NCI-H187 (cell line): ENCODE measurements at places on chromosomes 5 and 9.

- no peak for DNase-seq
These were observed 3.3 kb downstream of the TLX3 start for GRCh38 chr5:171312129-171312974.

- DNase-seq = no peak
These were observed 50.9 kb downstream of the EXD3 start for GRCh38 chr9:137371946-137372651.

DNA sequence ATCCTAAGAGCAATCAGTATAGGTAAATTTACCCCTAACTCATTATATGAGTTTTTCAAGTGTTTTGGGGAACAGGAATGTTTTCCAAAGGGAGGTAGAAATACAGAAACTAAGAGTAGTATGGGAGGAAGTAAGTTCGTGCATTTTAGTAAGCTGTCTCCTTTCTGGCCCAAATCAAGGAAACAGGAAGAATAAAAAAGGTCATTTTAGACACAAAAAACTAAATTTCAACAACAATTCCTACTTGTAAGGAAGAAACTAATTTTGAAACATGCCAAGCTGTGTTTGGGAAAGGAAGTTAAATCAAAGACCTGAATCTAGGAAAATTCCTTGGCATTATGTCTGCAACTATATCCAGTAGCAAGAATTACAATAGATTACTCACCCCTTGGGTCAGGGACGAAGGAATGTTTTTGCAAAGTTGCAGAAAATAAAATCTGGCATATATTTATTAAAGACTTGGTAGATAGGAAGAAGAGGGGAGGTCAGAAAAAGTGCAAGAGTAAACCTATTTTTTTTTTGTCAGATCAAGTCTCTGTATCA lies 6.5 kb upstream of the RPS6 start:
- no peak for DNase-seq

DNA sequence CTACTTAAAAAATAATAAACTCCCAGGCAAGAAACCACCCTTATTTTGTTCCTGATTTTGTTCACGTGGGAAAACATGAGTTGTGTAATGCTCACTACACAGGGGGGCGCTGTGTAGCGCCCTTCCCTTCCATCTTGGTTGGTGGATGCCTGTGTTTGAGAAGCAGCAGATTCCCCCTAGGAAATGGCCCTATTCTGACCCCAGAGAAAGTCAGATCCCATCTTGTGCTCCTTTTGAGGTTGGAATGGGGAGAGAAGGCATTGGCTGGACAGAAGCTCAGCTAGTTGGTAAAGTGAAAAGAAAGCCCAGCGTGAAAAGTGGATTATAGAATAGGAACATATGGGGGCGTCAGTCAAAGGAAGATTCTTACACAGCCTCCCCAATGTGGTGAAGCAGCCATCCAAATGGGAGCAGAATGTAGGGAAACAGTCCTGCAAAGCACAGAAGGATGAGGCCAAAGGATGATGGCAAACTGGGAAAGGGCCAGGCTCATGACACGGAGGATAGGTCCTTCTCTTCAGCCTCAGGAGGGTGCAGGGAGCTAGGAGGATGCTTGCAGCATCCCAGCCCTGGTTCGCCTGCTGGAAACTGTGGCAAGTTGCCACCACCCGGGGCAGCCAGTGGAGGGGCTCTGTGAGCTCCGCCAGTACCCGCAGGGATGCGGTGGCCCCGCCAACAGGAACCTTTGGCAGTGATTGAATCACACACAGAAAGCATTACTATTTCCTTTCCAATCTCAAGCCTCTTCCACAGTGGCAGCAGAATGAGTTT lies 314.2 kb upstream of the DAP start:
- DNase-seq = no peak

GRCh38 chr9:123228967-123229366 lies 39.4 kb downstream of the STRBP start:
- DNase-seq = no peak

DNA sequence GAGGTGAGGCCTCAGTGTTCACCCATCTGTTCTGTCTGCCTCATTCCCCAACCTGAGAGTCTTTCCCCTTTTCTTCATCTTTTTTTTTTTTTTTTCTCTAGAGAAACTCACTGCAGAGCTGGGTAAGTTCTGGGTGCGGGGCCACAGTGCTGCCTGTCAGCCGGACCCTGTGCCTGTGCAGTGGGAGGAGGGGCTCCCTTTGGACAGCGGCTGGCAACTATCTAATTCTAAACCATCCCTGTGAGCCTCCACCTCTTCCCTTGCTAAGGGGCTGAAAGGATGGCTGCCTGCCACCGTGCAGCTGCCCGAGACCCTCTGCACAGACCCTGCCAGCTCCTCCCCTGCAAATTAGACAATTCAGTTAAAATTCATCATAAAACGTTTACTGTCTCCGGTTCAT lies 14.1 kb downstream of the BTNL9 start:
- no peak for DNase-seq

DNA sequence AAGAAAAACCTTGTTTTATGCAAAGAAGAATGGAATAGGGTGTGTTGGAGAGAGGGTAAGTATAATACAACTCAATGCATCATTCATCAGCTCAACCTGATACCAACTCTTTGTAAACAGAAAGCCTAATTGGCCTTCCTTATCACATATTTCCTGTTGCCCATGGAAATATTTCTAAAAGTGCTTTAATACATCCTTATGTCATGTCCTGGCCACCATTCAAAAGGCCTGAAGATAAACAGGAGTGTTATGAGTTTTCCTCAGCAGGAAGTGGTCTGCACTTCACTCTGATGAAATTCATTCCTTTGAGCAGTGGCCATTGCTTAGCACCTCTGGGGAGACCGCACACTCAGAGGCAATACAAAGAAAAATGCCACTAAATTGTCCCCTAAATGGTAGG lies 511.2 kb downstream of the SEMA5A start:
- DNase-seq = no peak

DNA sequence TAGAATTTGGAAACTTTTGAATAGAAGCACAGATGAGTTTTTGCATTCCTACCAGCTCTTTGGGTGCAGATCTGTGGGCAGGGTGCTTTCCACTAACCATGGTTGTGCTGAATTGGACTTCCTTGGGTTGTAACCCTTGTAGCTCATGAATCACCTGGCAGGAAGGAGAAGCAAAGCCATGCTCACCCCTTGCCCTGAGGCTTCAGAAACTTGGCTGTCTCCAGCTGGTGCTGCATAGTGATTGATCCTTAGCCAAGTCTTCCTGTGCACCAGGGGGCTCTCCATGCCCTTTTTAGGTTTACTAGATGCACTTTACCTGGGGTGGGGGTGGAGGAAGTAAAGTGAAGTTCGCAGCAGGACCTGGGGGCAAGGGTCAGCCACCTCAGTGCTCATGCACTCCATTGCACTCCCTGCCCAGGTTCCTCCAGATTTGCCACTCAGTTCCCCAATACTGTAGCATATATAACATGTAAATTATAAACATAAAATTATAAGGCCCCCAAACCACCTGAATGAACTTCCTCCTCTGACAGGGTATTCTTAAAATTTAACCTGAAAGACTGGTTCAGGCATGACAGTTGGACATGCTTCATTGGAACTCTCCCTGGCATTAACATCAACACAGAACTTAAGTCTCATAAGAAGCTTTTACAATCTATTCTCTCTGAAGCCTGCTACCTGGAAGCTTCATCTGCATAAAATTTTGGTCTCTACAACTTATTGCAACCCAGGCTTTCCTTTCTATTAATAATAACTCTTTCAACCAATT lies 25.8 kb upstream of the IFNA14 start:
- DNase-seq = no peak

DNA sequence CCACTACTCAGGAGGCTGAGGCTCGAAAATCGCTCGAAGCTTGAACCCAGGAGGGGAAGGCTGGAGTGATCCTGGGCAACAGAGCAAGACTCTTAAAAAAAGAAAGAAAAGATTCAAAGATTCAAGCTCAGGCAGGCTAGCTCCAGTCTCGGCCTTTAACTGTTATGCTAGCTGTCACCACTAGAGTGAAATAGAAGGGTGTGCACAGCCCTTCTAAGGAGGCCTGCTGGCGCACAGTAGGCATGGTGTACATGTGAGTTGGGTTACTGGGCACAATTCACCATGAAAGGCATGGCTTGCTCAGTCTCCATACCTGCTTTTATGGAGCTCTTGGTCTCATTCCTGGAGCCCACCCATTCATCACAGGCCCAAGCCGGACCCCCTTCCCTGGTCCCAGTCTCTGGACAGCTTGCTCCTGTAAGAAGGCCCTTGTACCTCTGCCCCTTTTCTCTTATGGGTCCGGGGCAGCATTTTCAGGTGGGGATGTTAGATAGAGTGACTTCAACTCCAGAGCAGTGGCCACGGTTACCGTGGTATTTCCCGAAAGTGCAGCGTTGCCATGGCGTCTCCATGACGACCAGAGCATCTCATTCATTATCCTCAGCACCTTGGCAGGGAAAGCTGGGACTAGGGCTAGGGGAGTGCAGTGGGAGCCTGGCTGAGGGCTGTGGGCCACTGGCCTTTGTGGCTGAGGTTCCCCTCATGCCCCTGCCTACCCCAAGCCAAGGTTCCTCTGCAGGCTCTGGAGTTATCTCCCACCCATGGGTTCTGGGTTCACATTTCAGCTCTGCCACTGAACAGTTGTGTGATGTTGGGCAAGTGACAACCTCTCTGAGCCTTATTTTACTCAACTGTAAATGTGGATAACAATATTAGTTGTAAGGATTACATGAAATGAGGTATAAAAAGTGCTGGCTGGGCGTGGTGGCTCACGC lies 5.7 kb downstream of the NDST1 start:
- DNase-seq = no peak

- DNase-seq = no peak
These were observed 15.7 kb downstream of the LVRN start for GRCh38 chr5:115977988-115978387.

DNA sequence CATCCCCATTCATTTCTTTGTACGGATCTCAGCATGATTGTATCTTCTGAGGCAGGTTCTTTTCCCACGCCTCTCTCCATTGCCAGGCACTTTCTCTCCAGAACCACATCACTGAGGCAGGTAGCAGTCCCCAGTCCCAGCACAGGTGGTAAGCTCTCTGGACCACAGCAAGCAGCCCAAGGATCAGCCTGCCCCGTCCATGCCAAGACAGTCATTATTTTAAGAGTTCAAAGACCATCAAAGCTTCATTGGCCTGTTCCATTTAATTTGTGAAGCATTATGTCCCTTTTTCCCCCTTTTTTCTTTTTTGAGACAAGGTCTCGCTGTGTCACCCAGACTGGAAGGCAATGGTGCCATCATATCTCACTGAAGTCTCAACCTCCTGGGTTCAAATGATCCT lies 171.7 kb downstream of the AUH start:
- DNase-seq = no peak

- DNase-seq = no peak
These were observed 1666.1 kb upstream of the WWC1 start for GRCh38 chr5:166625210-166625865.

DNA sequence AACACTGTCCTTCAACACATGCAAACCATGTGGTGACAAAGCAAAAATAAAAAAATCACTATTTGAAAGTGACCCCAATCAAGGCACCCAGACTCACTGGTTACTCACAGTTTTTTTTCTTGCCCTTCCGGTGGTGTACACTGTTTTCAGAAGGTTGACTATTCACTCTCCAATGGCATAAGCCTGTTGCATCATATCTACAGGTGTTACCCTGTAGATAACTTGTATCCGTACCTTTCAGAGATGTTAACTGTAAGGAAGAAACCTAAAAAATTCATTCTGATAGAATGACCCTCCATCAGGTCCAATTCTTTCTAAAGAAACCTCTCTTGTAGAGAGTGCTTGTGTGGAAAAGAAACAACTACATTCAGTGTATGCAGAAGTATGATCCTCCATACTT lies 193.6 kb upstream of the RASA1 start:
- DNase-seq = no peak

DNA sequence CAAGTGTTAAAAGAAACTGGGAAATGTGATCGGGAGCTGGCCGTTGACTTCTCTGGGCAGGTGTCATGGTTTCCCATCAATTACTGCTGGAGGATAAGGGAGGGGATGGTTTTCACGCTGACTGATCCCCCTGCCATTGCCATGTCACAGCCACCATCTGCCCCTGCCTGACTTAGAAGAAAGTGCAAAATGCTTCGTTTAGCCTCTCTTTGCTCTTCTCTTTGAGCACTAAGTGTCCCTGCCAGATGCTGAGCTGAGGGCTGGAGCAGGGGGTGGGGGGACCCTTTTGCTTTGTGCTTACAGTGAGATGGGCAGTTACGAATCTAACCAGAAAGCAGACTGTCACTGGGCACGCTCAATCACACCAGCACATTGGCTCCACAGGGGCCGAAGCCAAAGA lies 138.4 kb upstream of the ALDH1B1 start:
- DNase-seq = no peak

DNA sequence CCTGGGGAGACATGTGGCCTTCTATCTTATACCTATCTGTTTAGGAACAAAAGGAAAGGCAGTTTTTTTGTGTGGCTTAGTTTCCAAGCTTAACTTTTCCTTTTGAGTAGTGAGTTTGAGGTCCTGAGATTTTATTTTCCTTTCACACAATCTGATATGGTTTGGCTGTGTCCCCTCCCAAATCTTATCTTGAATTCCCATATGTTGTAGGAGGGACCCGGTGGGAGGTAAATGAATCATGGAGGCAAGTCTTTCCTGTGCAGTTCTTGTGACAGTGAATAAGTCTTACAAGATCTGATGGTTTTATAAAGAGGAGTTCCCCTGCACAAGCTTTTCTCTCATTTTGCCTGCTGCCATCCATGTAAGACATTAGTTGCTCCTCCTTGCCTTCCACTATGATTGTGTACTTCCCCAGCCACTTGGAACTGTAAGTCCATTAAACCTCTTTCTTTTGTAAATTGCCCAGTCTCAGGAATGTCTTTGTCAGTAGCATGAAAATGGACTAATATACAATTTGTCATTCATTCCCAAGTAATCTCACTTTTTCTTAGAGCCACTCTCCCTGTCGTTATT lies 4.7 kb upstream of the CLTB start:
- no peak for DNase-seq

- DNase-seq = no peak
These were observed 18.8 kb upstream of the RPS23 start for GRCh38 chr5:82296929-82297328.

DNA sequence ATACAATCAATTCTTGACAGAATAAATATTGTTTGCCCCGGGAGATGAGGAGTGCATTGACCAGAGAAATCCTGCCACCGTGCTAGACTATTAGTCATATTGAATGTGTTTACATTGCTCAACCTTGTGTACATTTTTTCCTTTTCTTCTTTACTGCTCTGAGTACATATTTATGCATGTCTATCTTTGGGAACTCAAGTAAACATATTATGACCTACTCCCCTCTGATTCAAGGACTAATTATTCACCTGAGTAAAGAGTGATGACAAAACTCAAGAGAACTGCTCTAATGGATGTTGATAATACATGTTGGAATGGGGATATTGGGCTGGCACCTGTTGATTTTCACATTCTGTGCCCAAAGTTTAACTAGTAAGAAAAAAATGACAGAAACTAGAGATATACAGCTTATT lies 3.9 kb upstream of the SPINK1 start:
- no peak for DNase-seq

DNA sequence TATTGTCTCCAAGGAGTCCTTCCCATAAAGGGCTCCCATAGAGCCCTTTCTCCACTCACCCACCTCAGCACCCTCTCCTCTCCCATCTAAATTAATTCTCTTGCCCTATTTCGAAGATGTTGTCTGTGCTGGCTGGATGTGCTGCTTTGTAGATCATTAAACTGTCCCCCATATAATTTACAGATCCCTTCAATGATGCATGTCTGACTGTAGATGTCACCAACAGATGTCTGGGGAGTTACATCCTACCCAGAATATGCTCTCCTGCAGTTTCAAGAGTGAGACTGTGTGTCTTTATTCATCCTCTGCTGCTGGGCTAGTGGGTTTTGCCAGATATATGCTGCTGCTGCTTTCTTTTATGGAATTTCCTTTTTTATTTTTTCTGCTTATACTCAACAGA lies 351.2 kb downstream of the MLLT3 start:
- DNase-seq = no peak
